ENCODE measurements at places on chromosomes 2 and 18.
A peak's percentile ranks its signal among the peaks of the same experiment; 100 is the strongest.

- DNase-seq: no peak
Measured at GRCh38 chr2:120854014-120854620, 118.4 kb downstream of the GLI2 start.

- peak; percentile 64 for DNase-seq
Measured at GRCh38 chr2:178241844-178242551, 47.7 kb downstream of the OSBPL6 start.

DNA sequence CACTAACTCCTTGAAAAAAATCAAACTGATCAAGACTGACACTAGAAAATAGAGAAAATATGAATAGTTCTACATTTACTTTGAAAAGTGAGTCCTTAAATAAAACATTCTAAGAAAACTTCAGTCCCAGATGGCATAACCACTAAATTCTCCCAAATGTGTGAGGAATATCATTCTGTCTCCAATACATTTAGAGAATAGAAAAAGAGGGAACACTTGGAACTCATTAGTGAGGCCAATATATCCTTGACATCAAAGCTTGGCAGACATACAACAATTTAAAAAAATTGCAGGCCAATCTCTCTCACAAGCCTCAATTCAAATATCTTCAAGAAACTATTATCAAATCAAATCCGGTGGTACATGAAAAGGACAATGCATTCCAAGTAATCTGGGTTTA lies 79.3 kb upstream of the TMEM247 start:
- no peak for DNase-seq

DNA sequence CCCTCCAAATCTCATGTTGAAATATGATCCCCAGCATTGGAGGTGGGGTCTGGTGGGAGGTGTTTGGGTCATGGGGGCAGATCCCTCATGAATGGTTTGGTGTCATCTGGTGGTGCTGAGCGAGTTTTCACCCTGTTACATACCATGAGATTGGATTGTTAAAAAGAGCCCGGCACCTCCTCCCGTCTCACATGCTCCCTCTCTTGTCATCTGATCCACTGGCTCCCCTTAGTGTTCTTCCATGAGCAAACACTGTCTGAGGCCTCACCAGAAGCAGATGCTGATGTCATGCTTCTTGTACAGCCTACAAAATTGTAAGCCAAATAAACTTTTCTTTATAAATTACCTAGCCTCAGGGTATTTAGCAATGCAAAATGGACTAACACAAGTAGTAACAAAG lies 405.0 kb upstream of the SLC39A10 start:
- no peak for DNase-seq

DNA sequence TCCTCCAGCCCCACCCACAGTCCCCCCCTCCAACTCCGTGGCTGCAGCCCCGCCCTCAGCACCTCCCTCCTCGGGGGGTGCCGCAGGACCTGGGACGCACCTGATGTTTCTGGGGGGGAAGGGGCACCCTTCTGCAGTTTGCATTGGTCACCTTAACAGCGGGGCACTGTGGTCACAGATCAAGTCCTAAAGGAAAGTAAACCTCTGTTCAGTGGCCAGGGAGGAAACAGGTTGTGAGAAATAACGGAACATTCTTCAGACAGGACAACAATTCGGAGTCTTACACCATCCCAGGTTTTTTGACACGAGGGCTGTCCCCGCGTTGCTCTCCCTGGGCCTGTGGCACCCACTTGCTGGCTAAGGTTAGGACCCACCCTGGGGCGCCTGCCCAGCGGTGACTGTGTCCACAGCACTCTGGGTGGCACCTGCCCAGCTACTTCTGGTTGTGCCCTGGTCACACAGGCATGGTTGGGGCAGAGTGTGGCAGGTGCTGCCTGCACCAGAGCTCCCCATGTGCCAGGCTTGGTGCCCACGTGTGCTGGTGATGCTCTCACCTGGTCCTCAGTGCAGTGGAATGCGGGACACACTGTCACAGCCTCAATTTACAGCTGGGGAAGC lies 93.5 kb upstream of the OTOS start:
- DNase-seq: no peak

GRCh38 chr2:203574824-203575223 lies 39.7 kb upstream of the RAPH1 start:
- no peak for DNase-seq

Measured in NCI-H524 (cell line).